ENCODE measurements at places on chromosomes 6 and 20.

- DNase-seq = no peak
Measured at GRCh38 chr6:40819182-40819834, 219.7 kb downstream of the UNC5CL start.

DNA sequence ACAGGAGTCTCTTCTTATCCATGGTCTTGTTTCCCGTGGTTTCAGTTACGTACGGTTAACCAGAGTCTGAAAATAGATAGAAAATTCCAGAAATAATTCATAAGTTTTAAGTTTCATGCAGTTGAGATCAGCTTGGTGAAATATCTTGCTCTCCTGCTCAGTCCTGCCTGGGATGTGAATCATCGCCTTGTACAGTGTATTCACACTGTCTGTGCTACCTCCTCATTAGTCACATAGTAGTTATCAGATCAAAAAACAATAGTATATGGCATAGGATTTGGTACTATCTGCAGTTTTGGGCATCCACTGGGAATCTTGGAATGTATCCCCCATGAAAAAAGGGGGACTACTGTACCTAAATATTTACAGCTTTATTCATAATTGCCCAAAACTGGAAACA is 22.7 kb upstream of the MOCS1 start:
- no peak for DNase-seq

GRCh38 chr6:33812669-33813068 is 8.9 kb upstream of the MLN start:
- peak; percentile 88 for DNase-seq

DNA sequence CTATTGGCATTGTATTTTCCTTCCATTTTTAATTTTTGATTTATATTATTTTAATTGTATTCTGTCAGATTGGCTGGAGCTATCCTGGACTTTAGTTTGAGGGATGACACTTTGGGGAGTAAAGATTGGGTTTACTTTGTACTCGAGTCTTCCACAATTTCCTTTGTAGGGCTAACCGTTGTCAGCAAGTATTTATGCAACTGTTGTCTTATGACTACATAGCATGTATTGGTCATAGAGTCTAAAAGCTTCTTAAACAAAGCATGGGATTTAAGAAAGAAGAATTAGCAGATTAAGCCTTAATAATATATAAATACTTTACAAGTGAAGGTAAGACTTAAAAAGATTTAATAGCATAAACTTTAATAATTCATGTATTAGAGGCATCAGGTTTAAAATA is 19.6 kb downstream of the FARS2 start:
- DNase-seq = no peak

- DNase-seq = no peak
Measured at GRCh38 chr6:19824058-19824807, 12.9 kb upstream of the ID4 start.

DNA sequence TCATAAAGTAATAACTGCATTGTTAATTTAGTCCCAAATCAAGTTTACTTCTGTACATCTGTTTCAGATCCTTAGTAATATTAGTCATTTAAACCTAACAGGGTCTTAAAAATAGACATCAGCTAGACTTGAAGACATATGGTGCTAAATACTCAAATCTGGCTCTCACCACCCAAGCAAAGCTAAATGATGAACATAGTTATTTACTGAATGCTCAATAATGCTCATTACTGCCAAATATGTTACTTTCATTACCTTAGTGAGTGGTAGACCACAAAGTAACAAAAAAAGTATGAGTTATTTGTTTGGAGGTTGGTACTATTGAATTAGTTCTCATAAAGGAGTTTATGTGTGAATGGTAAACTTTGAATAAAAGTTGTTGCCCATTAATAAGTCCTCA is 502.1 kb downstream of the PKHD1 start:
- no peak for DNase-seq

GRCh38 chr20:56454754-56455153 is 13.7 kb upstream of the RTF2 start:
- no peak for DNase-seq

- DNase-seq = no peak
Measured at GRCh38 chr20:17809362-17810061, 109.7 kb downstream of the BANF2 start.

DNA sequence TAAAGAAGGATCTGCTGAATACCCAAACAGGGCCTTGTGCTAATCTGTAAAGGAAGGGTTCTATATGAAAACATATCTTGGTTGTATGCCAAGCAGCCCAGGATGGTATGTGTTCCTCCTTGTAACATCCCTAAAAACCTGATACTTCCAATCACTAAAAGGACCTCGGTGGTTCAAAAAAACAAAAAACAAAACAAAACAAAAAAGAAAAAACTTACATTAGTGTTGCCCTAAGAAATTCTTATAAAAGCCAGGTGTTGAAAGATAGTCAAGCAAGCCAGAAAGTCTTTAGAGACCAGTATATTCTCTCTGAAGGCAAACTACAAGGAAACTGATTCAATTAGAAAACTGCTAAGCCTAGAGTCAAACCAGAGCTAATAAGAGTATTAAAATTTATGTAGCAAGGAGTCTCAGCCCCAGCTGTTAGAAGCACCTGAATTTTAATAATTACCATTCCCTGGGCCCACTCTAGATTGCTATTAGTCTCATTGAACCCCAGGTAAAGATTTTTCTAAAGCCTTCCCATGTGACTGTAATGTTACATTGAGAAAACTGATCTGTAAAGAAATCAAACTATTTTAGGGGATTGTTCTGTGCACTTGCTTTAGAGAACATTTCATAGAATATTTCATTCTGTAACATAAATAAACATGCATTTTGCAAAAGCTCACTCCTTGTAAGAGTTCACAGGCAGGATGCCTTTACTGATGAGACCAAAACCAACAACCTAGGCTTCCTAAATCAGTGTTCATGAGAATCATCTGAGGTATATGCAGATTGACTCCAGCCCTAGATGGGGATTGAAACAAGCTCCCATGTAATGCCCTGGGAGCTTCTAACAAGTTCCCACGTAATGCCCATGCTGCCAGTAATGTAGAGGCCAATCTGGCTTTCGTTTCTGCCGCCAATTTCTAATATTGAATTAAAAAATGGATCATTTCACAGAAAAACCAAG is 95.2 kb upstream of the BTN3A2 start:
- DNase-seq = no peak

GRCh38 chr6:169654598-169655391 is 47.0 kb downstream of the WDR27 start:
- peak; percentile 59 for DNase-seq

- no peak for DNase-seq
Measured at GRCh38 chr6:13672904-13673303, 38.7 kb downstream of the RANBP9 start.

DNA sequence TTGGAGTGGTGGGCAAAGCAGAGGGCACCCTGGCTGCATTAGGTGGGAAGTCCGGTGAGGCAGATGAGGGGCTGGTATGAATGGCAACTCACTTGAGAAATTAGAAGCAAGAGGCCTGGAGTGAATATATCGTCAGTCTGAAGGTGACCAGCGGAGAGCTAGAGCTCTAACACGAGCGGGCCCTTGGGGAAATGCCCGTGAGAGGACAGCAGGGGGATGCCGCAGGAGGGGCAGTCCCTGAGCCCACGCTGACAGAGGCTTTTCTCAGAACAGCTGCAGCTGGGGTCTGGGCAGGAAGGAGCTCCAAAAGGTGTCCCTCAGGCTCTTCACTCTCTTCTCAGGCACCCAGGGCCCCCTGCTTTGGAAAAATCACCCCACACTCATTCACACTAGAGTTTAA is 32.0 kb upstream of the CD93 start:
- DNase-seq = no peak

DNA sequence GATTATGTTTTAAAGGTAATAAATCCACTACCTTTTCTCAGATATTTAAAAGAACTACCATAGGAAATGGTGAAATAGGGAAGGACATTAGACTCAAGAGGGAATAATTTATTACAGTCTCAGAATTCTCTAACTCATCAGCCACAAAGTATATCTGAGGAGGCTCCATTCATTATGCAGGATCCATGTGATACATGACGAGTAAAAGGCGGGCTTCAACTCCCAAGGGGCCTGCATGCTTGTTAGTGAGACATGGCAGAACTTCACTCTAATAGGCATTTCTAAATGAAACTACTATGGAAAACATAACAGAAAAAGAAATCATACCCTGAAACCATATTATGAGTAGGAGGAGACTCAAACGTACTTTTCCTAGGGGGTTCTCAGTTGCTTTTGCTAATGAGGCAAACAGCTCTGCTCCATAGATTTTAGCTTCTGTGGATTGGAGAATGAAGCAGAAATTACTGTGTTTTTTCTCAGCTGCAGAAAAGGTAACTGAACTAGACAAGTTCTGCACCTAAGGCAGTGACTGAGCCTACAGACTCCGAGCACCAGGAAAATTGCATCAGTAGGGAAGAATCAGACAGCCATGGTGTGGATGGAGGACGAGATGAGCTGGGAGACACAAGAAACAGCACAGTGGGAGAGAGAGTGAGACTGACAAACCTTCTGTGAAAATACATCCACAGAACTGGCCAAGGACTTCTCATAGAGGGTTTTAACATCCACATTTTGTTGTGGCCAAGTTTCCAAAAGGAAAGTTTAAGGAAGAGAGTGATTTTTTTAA is 254.6 kb upstream of the PRDM1 start:
- DNase-seq = no peak

DNA sequence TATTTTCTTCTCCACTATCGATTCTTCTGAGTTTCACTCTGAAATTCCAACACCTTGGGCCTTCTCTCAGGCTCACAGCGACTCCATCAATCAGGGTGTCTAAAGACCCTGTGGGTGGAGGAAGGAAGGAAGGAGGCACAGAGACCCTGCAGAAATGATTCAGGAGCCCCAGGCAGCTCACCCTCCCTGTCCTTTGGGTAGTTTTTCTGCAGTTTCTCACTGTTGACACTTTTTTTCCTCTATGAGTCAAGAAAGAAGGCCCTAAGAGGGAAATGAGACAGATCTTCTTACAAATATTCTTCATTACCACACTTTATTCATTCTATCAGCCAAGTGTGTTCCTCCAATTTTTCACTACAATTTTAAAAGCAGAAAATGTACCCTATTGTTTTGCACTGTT is 34.2 kb upstream of the TBXT start:
- no peak for DNase-seq

- no peak for DNase-seq
Measured at GRCh38 chr6:150212778-150213177, 69.9 kb downstream of the PPP1R14C start.

- no peak for DNase-seq
Measured at GRCh38 chr20:22214296-22214695, 370.1 kb downstream of the FOXA2 start.

DNA sequence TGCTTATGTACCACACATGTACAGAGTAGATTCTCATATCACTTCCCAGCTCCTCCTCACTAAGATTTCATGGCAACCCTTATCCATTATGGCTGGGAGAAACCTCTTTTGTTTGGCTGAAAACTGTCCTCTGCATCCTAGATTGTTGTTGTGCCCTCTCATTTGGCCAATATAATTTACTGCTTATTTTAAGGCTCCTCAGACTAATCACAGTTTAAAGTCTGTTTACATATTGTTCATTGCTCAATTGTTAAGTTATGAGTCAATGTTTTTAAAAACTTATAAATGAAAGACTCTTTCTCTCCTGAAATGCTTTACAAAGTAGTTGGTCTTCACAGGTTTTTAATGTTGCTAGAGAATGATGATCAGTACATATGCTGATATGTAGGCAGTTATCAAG is 57.3 kb downstream of the FAM83B start:
- no peak for DNase-seq

- no peak for DNase-seq
Measured at GRCh38 chr6:32081168-32081990, 27.8 kb downstream of the TNXB start.

GRCh38 chr20:6282642-6283041 is 159.8 kb upstream of the FERMT1 start:
- no peak for DNase-seq

- no peak for DNase-seq
Measured at GRCh38 chr6:88609983-88610382, 353.4 kb downstream of the RNGTT start.

- no peak for DNase-seq
Measured at GRCh38 chr6:11702089-11702488, 76.5 kb downstream of the ADTRP start.

DNA sequence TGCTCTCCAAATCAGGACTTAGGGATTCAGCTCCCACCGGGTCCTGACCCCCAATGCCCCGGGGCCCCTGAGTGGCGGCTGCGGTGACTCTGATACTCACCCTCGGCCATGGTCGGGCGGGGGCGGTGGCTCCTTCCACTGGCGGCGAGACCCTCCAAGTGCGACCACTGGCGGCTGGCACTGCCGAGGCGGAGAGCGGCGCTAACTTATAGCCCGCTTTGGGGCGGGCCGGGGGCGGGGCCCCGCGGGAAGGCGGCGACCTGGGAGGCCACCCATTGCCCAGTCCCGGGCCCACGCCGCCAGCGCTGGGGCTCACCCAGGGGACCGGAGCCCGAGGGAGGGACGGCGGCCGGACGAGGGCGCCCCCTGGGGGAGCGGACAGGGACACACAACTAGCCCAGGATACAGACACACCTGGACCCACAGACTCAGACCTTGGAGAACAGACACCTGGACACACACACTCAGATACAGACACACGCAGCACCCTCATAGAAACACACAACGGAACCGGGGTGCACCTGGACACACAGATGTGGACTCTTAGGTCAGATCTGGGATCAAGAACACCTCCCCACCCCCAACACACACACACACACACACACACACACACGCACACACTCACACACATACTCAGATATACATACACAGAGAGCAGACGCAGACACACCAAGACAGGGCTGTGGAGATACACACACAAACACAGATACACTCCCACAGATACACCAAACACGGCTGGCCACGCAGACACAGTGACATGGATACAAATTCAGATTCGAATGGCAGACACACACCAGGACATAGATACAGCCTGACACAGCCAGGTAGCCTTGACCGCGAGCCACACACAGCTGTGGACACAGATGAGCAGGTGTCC is at the start of gene TGM2:
TSS of gene TGM2 (minus strand) at position 182 of the 877 bp plus-strand sequence. CDS start at position 110, 72 bp downstream.
- peak; percentile 63 for DNase-seq

DNA sequence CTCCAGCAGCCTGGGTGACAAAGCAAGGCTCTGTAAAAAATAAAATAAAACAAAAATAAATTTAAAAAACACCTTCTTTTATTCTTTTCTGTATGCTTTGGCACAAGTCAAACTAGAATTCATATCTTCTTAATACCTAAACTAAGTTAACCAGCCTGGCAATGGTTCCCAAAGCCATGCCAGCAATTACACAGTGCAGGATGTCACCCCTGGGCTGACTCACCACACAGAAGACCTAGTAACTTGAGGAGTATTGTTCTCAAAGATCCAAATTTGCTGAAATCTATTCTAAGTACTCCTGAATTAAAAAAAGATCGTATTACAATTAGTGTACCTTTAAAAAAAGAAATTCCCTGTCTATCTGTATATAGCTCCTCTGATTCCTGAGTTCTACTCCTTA is 162.7 kb upstream of the SGK1 start:
- DNase-seq = no peak

GRCh38 chr6:28802417-28803336 is 121.1 kb downstream of the TRIM27 start:
- peak; percentile 55 for DNase-seq
